ENCODE measurements at places on chromosomes 4 and X. TPM values are rescaled to one million over a fixed set of nuclear protein-coding genes. Genes with fewer than 3 reads are reported as not detected.

C4orf36 gene
- total RNA-seq: not detected

DNA sequence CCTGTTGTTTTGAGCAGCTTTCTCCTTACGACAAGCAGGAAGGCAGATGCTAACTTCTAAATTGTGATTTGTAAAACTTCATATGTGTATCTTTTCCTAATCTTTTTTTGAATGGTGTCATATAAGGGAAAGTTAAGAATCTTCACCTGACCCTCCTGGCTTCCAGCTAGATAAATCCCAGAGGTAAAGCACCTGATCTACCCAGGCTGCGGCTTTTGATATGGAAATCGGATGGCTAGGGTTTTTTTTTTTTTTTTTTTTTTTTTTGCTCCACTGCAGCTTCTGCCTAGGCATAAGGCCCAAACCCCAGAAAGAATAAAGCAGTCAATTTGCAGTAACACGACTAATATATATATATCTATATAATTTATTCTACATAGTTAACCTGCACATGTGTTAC lies 10.0 kb downstream of the MAB21L2 start:
- no peak for DNase-seq

PARM1 gene
- total RNA-seq: not detected

NOP14 gene
- 66.2 TPM for total RNA-seq

- no peak for DNase-seq
These were observed 221.3 kb downstream of the DCTD start for GRCh38 chr4:182695842-182696241.

- DNase-seq: no peak
These were observed 561.6 kb upstream of the MAGEB2 start for GRCh38 chrX:29653721-29654120.

SAGE1 gene
- not detected for total RNA-seq

NXF3 gene
- total RNA-seq: not detected

- no peak for DNase-seq
These were observed 3.7 kb downstream of the EREG start for GRCh38 chr4:74368596-74368995.

GRCh38 chr4:154559494-154560418 lies 3.1 kb upstream of the FGB start:
- peak; percentile 31 for DNase-seq

GRCh38 chr4:88879991-88880390 lies 177.0 kb downstream of the FAM13A start:
- DNase-seq: no peak

- peak; percentile 82 for DNase-seq
These were observed 203.5 kb downstream of the PRDM5 start for GRCh38 chr4:120718979-120719566.

GRCh38 chrX:51825436-51825835 lies 68.0 kb upstream of the MAGED1 start:
- peak; percentile 24 for DNase-seq

DNA sequence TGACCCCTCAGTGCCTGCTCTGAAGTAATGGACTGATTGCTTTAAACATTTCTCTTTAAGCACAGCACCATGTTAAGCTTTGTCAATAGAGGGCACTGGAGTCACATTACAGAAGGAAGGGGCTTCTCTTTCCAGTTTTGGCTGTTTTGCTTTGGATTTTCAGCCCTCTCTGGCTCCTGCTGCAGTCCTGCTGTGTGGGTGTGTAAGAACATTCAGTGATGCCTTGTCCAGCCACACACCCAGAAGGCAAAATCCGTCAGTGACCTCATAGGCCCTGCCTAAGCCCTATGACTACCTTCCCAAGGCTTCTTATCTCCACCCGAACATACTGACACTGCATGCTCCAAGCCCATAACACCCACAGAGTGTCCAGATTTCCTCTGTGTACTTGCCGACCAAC lies 215.3 kb upstream of the CTSO start:
- peak; percentile 1 for DNase-seq
